SIG-M5 (cell line): ENCODE measurements at places on chromosomes 1 and 21.

DNA sequence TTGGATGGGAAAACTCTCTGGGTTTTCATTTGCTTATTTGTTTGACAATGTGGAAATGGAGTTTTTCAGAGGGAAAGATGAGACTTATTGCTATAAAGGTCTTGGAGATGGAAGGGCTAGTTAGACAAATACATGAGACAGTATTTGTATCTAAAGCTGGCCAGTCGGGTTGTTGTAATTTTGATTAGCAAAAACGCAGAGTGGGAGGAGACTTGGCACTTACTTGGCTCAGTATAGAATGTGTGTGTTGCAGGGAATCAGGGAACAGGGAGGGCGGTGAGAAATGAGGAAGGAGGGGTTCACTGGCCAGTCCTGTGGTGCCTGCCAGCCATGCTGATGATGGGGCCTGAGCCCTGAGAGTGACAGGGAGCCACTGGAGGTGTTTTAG, 6.0 kb upstream of the FOXE3 start:
- no peak for DNase-seq

DNA sequence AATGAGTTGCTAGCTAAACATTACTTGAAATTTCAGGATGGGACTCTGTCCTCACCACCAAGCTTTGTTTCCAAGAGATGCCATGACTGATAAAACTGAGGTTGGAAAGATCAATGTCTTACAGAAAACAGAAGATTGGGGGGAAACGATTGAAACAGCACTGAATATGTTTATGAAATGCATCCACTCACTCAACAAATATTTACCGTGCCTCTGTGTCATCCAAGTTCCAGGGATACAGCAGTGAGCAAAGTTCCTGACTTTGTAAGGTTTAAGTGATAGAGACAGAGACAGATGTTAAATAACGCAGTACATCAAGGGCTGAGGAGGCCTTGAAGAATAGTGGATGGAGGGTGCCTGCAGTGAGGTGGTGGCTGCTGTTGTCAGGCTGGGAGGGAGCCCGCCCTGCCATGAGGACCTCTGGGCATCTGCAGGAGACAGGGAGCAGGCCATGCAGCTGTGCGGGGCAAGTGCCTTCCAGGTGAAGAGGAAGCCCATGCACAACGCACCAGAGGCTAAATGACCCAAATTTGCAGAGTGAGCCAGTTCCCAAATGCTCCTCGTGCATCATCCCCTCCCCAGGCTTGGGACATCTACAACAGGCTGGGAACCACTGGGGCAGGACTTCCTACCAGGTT, 108.0 kb downstream of the HLCS start:
- no peak for DNase-seq

GRCh38 chr21:26719750-26720149, 125.5 kb downstream of the ADAMTS1 start:
- no peak for DNase-seq

- DNase-seq, result no peak
These were observed 20.6 kb downstream of the GPR3 start for GRCh38 chr1:27413004-27413403.

- DNase-seq, result no peak
These were observed at the start of gene HMGCS2 for GRCh38 chr1:119768778-119769177. Gene HMGCS2 (minus strand): TSS chr1:119768905. CDS start chr1:119768844, 61 bp downstream.

DNA sequence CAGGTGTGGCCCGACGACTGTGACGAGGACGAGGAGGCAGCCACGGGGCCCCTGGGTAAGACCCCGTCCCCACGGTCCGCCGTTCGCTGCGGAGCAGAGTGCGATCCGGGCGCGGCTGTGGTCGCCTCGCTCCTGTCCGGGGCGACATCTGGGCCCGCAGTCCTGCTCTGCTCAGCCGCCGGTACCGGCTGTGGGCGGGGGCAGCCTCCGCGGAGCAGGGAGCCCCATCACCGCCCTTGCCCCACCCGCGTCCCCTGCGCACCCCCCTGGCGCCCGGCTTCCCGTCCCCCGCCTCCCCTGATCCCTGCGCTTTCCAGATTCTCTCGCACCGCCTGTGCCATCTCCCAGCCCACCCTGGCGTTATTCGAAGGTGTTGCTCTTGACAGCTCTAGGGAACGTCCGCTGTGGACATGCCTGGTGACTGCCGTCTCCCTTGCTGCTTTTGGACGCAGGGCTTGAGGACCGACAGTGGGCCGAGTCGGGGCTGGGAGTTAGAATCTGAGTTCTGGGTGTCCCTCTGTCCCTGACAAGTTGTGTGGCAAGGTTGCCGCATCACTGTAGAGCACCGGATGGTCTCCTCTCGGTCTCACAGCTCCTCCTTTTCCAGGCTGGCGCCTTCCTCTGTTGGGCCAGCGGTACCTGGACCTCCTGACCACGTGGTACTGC, 596 bp downstream of the TOR3A start:
- no peak for DNase-seq

GRCh38 chr1:115491298-115492018, 150.3 kb upstream of the VANGL1 start:
- DNase-seq, result no peak

DNA sequence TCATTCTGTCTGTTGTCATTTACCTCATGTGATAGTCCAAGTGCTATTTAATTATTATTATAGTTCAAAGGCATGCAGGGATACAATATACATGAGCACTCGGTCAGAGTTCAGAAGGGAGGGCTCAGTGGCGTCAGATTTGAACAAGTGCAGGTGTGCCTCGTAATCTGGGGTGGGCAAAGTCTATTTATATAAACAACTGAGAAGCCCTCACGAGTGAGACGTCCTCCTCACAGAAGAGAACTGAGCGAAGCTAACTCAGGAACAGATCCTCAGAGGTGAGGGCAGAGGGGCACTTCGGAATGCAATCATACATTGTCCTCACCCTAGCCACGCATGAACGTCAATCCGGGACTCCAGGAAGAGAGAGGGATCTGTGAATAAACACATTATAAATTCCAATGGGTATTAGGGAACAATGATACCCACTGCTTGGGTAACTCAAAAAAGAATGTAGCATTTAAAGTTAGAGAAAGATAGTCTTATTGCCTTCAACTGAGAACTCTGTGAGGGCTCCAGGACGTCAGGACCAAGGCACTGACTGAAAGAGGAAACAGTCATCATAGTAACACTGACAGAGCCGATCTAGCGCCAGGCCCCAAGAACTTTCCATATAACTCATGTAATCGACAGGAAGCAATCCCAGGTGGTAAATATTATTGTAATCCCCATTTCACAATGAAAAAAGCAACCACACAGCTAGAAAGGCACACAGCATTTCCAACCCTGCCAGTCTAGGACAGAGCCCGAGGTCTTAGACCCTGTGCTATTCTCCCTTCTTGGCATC, 127.1 kb upstream of the B3GALT2 start:
- DNase-seq, result no peak

DNA sequence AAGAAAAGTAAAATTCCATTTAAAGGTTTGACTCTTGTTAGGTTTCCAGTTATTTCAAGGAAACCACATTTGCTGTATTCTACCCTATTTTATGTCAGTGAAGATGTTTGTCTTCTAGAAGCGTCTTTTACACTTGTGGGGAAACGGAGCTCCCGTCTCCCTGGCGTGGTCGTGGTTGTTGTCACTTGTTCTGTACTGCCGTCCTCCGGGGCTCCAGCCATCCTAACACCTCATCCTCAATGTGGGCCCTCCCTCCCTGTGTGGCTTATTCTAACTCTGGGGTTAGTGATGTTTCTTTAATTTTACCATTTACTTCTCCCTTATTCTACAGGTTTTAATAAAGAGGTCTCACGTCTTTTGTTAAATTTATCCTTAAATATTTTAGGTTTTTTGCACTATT, 52.7 kb upstream of the DIP2A start:
- DNase-seq, result no peak

GRCh38 chr1:36884029-36884701, 150.2 kb downstream of the GRIK3 start:
- no peak for DNase-seq

GRCh38 chr1:6163973-6164617, 16.0 kb downstream of the CHD5 start:
- DNase-seq, result no peak

GRCh38 chr21:43306911-43307676, 119.8 kb downstream of the SIK1 start:
- no peak for DNase-seq

GRCh38 chr1:225835856-225836255, 25.9 kb downstream of the EPHX1 start:
- no peak for DNase-seq

- DNase-seq, result no peak
These were observed 480.4 kb downstream of the SIPA1L2 start for GRCh38 chr1:232149287-232150201.

DNA sequence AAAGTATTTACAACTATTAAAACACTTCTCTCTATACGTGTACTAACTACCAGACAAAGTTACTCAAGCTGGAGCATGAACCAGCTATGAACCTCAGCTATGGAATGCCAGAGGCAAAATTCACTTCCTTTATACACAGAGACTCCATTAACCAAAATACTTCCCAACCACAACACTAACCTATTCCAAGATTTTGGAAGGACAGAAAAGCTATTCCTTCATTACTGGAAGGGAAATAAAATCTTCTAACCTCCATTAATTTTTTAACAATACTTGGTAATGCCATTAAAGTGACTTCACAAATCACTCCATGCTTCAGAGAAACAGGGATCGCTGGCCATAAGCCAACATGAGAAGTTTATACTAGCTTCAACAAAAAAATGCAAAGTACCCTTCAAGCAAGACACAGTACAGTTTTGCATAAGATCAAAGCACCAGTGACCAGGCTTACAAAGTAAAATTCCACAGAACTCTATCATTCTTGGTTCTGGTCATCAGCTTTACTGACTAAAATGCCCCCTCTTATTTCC, 58.0 kb downstream of the PUM1 start:
- no peak for DNase-seq

GRCh38 chr1:244674446-244674845, 21.5 kb downstream of the DESI2 start:
- DNase-seq, result no peak

DNA sequence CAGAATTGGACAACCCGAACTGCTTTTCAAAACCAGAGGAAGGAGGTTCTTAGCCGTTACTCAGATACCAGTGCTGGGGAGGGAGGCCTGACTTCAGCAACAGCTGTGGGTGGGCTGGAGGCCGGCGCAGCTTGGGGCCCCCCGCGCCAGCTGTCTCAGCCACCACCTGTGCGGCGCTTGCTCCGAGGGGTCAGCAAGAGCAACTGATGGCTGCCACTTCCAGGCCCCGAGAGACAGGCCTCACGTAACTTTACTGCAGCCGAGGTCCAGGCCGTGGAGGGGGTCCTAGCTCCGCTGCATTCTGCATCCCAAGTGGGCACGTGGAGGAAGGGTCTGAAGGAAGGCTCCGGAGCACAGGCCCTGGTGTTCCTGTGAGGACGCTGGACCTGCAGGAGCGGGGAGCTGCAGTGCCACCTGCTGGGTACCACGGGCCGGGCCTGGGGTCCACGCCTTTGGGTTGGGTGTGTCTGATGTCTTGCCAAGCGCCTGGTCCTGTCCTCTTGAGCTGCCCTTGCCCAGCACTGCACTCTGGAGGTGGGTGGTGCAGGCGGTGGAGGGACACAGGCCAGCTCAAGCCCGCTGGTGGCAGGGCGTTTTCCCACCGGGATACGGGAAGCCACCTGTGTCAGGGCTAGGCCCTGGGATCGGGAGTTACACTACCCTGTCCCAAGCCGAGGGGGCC, 9.8 kb downstream of the THAP3 start:
- DNase-seq, result no peak

GRCh38 chr1:29906927-29907326, 670.6 kb downstream of the PTPRU start:
- DNase-seq, result no peak

- no peak for DNase-seq
These were observed 36.3 kb upstream of the CASZ1 start for GRCh38 chr1:10832703-10833102.

- DNase-seq, result no peak
These were observed 49.9 kb downstream of the IRF2BP2 start for GRCh38 chr1:234559902-234560676.

- DNase-seq, result no peak
These were observed 47.1 kb upstream of the DMBX1 start for GRCh38 chr1:46442317-46443161.

DNA sequence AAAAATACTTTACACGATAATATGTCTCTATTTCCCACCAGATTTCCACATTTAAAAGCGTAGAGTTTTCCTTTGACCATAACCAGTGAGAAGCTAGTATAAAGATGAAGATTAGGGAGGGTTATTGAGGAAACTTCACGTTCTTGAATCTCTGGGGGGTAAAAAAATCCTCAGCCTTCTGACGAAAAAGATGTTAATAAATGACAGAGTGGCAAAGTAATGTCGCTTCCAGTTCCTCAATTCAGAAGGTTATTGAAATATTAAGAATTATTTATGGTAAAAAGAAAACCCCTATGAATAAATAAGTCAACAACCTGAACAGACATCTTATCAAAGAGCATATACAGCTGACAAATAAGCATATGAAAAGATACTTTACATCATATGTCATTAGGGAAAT, 241.0 kb downstream of the GPATCH2 start:
- no peak for DNase-seq

- DNase-seq, result no peak
These were observed 12.6 kb upstream of the RCSD1 start for GRCh38 chr1:167617153-167618147.

DNA sequence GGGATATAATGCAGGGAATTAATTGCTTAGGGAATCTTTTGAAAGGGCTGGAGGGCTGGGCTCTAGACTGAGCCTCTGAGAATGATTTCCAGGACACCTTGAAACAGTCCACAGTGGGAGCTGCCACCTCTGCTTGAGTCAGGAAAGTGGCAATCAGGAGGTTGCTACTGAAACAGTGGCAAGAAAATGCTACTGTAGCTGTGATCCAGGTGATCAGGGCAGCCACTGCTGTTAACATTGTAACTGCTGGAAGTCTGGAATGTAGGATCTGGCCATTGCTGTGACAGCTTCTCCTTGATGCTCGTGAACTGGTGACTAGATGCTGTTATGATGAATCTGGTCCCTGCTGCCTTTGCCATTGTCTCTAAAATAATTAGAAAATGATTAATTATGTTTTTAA, 12.8 kb downstream of the MAGI3 start:
- no peak for DNase-seq

- no peak for DNase-seq
These were observed 84.2 kb downstream of the SPSB1 start for GRCh38 chr1:9376886-9377333.

DNA sequence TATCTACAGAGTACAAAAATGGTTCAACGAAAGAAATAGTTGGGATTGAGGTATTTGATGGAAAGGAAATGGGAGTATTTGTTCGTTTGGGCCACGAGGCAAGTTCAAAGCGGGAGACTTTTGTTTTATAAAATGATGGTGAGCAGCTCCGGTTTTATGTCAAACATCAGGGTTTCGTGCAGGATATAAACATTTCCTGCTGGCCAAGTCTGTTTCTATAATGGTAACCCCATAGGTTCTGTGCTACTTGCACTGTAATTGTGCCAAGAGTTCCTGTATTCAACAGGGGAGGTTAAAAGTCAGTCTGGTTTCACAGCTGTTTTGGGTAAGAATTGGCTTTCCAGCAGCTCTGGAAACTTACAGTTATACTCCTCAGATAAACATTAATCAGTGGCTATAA, 290.3 kb upstream of the NRIP1 start:
- DNase-seq, result no peak
